ENCODE measurements at places on chromosomes 4 and X. TPM values are rescaled to one million over a fixed set of nuclear protein-coding genes. Genes with fewer than 3 reads are reported as not detected.

GRCh38 chr4:6890358-6890757, 19.3 kb upstream of the TBC1D14 start:
- no peak for DNase-seq

DNA sequence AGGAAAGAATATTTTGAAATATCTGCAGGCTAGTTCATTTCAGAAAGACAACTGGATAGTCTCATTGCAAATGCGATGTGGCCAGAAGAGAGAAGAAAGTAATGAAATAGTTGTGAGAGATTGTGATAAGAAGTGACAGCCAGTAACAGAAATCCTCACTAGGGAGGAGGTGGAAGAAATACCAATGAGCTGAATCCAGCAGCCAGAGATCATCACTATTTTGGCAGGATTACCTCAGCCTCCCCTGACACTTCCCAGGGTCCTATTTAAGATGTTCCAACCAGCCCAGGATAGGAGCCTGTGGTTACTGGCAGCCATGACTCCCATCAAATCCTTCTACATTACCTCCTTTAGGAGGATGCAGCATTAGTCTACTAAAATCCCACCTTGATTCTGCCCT, 76.7 kb upstream of the ARHGAP24 start:
- DNase-seq = no peak

DNA sequence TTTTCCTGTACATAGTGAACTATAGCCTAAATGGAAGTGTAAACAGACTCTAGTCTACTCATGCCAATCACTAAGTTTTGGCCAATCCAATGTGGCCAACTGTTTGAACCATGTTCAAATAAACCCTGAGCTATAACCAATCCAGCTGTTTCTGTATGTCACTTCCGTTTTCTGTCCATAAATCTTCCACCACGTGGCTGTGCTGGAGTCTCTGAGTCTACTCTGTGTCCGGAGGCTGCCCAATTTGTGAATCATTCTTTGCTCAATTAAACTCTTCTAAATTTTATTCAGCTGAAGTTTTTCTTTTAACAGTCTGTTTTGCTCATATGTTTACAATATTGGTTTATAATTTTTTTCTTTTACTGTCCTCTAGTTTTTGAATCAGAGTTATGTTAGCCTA, 112.3 kb upstream of the BANK1 start:
- DNase-seq = no peak

DNA sequence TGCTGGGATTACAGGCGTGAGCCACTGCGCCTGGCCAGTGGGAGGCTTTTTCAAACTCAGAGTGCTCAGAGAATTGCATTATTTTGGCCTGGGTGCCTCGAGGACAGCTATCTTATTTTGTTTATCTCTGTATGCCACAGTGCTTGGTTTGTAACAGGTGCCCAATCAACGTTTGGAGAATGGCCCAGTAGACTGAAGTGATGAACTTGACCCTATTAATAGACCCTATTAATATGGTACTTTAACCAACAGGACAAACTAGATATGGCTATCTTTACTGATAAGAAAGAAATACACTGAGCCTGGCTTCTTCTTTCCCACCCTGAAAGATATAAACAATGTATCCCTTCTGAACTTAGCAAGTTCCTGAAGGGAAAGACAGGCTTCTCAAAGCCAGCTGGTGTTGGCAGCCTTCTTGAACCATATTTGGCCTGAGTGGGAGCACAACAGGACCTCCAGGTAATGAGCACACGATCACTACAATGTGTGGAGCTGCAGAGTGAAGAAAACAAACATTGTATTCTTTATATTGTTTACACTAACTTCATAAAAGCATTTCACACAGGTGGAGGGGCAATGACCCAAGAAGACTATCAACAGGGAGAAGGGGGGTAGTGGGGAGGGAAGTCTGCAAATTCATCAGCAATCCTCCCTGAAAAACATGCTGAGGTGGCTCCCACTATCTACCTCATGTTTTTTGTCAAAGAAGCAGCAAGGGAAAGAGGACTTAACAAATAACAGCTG, 41.7 kb downstream of the PRPS1 start:
- no peak for DNase-seq

Gene XKRX
- total RNA-seq = not detected

GRCh38 chr4:104879854-104880253, 266.8 kb upstream of the TET2 start:
- no peak for DNase-seq

Gene CFI
- 11.5 TPM for total RNA-seq

GRCh38 chr4:6180841-6181631, 19.3 kb downstream of the JAKMIP1 start:
- DNase-seq = no peak

Gene PABPC4L
- 0.60 TPM for total RNA-seq
